ENCODE measurements at places on chromosomes 7 and 10.

GRCh38 chr7:151600331-151600730, 80.6 kb upstream of the RHEB start:
- DNase-seq: no peak

DNA sequence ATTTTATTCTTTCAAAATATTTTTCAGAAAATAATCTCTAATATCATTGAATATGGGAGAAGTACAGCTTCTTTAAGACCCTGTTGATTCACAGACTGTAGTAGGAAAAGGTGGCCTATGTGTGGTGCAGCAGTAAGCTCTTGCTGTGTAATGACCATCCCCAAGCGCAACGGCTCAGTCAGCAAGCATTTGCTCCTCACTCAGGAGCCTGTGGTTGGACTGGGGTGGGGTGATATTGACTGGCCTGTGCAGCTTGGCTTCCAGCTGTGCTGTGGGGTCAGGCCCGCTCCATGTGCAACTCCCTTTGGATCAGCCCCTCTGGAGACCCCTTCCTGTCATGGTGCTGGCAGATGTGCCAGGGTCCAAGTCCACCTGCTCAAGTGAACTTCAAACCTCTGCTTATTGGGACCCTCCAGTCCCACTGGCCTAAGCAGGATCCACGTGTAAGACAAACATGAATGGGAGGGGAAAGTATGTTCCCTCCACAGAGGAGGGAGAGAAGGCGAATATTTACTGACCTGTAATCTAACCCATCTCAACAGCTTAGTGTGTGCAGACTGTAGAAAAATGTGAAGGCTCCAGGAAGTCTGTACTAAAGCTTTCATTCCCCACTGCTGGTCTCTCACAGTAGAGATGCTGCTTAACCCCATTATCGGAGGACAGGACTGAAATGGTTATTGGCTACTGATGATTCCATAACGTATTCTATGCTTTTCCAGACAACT, 239.7 kb downstream of the WDR37 start:
- no peak for DNase-seq

GRCh38 chr7:40810274-40810673, 675.5 kb downstream of the SUGCT start:
- DNase-seq: no peak

DNA sequence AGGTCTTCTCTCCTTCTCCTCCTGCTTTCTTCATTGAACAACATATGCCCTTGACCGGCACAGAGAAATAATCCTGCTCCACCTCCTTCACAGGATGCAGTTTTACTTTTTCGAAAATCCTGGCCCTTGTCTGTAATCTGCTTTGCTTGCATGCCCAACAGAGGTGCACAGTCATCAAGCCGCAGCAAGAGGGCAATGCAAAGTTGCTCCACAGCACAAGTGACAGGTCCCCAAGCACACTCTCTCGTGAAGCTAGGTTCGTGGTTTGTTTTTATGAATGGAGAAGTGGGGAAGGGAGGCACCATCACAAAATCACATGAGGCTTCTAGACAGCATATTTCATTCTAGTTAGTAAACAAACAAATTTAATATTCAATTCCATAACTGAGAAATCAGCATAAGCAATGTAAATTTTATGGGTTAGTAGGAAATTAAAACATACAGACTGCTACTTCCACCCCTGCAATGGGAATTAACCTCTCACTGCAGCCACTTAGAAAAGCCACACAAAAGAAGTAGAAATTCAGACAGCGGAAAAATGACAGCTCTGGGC, 178.8 kb downstream of the TPK1 start:
- DNase-seq: no peak

GRCh38 chr7:130367088-130367755, 13.1 kb upstream of the CPA1 start:
- DNase-seq: no peak

- no peak for DNase-seq
Measured at GRCh38 chr7:158257516-158258410, 329.9 kb downstream of the PTPRN2 start.

DNA sequence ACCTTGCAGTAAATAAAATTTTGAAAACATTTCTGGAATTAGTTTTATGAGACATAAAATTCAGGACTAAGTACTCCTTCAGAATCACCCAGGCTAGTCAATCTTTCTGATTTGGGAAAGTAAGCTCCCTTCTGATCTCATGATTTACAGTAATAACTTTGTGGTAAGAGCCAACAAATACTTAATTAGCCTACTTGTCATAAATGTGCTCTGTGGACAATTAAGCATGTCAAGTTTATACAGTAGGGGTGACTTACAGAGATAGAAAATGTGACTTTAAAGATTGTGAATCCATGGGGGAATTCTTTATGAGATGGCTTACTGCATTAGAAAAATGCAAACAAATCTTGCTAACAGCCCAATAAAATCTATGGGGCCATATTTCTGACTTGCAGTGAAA, 616.9 kb upstream of the GHITM start:
- DNase-seq: no peak

DNA sequence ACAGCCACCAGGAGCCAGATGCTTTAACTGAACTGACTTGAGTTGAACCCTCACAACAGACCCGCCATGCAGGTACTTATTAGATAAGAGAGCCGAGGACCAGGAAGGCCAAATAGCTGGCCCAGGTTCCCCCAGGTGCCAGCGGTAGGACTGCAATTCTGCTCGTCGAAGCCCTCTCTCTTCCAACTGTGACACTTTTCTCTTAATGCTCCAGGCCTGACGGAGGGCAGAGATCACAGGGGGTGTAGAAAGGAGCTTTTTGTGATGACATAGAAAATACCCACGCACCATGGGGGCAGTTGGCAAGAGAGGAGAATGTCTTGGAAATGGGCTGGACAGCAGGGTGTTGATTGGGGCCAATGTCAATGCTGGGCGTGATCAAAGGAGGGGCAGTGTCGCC, 208.5 kb downstream of the PLXNA4 start:
- no peak for DNase-seq

DNA sequence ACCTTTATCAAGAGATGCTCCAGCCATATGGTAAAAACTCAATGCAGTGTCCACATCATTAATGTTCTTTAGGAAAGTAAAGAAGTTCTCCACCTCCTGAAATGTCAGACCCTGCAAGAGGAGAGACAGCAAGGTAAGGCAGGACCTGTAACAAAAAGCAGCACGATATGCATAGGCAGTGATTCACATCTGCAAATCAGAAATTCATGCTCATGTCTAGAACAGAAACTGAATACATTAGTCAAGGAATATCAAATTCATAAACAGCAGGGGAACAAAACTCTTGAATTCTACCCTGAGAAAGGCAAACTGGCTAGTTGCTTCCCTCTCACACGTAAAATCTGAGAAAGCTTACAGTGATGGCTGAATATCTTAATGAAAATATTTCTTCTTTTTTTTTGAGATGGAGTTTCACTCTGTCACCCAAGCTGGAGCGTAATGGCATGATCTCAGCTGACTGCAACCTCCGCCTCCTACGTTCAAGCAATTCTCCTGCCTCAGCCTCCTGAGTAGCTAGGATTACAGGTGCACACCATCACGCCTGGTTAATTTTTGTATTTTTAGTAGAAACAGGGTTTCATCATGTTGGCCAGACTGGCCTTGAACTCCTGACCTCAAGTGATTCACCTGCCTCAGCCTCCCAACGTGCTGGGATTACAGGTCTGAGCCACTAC, 53.3 kb upstream of the DNAJB12 start:
- DNase-seq: no peak

- DNase-seq: no peak
Measured at GRCh38 chr10:126087796-126088505, 191.6 kb downstream of the FANK1 start.

DNA sequence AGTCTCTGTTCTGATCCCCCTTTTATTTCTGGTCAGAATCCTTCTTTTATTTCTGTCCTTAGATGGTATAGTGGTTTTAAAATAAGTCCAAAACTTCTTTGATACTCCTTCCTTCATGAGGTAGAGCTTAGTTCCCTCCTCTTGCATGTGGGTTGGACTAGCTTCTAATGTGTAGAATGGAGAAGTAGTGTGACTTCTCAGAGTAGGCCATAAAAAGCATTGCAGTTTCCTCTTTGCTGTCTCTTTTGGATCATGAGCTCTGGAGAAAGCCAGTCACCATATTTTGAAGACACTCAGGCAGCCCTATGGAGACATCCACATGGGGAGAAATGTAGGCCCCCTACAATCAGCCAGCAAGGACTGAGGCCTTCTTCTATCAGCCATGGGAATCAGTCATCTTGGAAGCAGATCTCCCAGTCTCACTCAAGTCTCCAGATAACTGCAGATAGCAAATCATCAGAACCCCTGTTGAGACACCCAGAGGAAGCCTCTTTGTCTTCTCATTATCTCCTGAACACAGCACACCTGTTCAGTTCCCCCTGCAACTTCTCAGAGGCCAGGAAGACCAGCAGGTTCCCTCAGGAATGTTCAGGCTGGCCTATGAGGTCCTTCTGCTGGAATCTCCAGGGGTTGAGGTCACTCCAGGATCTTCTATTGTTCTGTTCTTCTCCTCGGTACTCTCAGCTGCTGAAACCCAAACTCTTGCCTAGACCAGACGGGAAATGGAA, 511.9 kb upstream of the ZMIZ1 start:
- no peak for DNase-seq

DNA sequence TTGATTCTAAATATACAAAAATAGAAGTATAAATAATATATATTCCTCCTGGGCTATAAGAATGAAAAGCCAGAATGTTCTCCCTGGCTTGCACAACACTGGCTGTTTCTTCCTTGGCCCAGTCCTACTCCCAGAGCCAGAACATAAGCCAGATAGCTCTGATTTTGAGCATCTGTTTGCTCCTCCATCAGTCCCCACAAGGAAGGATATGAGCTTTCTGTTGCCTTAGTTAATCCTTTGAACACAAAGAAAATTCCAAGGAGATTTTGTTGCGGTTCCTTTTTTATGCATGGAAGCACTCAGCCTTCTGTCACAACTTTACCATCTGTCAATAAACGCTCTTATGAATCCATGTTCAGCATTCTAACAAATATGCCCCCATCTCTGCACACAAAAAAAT, 361.8 kb downstream of the IPMK start:
- no peak for DNase-seq
